Uterus (tissue), 4 donors: ENCODE measurements at places on chromosomes 12 and 14. TPM values are rescaled to one million over a fixed set of nuclear protein-coding genes. Genes with fewer than 3 reads are reported as not detected.

Gene LRRK2
- 40.0 TPM for total RNA-seq

Gene GLT8D2
- 22.7 TPM for total RNA-seq

Gene SLC6A12
- total RNA-seq: 2.4 TPM

Gene ANO2
- 9.7 TPM for total RNA-seq

Gene RIMBP2
- 8.2 TPM for total RNA-seq

Gene FAM186B
- total RNA-seq: 0.21 TPM

Gene RPS6KL1
- total RNA-seq: 3.0 TPM

Gene KLRC2
- total RNA-seq: not detected

Gene PYGL
- 15.4 TPM for total RNA-seq

Gene SYCP3
- not detected for total RNA-seq

Gene ESPL1
- total RNA-seq: 4.5 TPM

Gene MDM1
- total RNA-seq: 20.0 TPM
